ENCODE measurements at places on chromosomes 6 and 20.

- peak; percentile 97 for DNase-seq
Observed at GRCh38 chr6:36423101-36423824, 19.4 kb downstream of the PXT1 start.

- DNase-seq: peak; percentile 9
Observed at GRCh38 chr6:107670792-107671199, 153.3 kb downstream of the SCML4 start.

- DNase-seq: no peak
Observed at GRCh38 chr6:101517632-101518031, 124.1 kb downstream of the GRIK2 start.

DNA sequence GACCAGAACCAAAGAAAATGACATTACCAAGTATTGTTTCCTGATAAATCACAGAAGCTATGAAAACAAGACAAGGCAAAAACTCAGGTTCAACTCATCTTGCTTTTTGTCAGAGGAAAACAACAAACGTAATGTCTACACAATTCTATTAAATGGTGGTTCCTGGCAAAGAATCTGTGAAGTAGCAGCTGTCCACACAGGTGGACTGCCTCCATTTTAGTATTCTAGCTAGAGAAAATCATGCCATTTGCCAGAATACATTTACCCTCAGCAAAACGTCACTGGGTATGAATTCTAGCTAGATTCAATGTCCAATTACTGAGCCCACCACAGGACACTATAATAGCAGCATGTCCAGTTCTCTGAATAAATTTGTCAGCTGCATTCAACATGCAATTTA, 125.4 kb downstream of the ADGRB3 start:
- DNase-seq: no peak

DNA sequence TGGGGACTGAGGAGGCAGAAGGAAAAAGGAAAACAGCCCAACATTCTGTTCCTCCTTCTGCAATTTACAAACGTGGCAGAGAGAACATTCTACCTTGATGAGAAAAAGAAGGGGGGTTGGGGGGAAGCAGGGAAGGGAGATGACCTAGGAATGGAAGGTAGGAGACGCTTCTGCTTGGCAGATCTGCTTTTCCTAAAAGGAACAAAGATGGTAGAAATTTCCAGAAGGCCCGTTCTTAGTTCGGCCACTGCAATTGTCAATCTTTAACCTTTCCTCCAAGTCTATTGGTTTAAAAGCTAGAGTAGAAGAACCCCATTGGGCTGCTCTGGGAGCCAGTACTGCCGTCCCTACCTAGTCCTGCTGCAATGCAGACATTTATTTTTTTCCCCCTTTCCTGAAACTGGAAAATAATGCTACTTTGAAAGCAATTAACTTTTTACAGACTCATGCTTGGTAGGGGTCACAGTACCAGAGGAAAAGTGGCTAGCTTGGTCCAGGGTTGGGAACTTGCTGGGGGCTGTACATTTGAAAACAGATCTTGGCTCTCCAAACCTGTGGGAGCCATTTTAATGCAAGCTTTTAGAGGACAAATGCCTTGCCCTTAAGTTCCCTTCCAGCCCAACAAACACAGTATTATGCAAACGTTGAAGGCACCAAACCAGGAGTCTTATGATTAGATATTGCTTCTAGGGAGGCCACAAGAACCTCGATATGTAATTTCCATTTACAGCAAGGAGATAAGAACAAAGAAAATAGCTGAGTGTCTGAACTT, 2.6 kb downstream of the ZMYND8 start:
- no peak for DNase-seq

DNA sequence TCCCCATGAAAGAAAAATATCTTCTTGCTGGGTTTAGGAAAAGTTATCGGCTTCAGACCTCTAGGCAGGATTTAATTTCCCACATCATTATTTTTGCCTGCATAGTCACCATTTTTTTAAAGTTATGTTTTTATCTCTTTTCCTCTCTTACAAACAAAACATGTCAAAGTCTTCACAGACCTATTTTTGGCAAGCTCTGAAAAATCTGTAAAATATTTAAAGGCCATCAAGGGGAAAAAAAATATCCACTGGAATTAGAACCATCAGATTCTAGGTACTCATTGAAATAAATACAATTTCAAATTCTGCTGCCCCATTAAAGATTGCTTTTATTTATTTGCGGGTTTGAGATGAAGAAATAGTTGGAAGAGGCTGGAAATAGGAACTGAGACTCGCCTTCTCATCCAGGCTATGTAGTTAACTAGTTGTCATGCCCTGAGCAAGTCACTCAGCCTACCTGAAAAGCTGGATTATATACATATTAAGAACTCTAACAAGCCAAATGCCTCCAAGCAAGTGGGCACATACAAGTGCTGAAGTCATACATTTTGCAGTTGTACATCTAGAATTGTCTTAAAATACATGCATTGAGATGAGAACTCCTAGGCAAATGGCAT, 101.7 kb upstream of the SASH1 start:
- no peak for DNase-seq

DNA sequence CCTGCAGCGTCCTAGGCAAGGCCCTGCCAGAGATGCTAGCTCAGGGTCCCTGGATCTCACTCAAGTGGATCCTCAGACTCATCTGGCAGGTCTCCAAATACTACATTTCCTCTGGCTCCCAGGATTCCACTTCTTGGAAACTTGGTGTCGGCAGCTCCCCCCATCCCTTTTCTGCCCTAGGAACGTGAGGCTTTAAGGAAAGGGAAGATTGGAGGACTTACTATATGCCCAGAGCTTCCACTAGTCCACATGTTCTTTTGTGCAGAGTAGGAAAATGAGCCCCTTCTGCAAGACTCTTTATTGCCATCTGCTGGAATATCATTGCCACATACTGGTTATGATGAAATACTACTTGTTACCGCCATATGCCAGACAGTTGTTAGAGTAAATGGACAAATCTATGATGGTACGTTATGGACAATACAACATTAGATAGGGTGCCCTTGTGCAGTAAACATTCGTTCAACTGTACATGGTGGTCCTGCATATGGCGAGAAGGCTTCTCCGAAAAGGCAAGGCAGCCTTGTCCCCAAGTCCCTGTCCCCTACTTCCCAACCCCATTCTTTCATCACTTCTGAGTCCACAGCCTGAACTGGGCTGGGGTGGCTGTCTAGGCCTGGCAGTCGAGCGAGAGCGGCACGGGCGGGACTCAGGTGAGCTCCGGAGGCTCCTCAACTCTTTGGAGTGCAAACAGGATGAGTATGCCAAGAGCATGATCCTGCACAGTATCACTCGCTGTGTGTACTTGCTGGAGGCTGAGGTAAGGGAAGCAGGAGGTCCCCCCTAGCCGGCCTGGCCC, 780 bp downstream of the ARMC12 start:
- peak; percentile 71 for DNase-seq

- no peak for DNase-seq
Observed at GRCh38 chr20:4483486-4483885, 238.2 kb upstream of the PRND start.

GRCh38 chr6:50815436-50816114, 3.1 kb upstream of the TFAP2B start:
- DNase-seq: no peak

DNA sequence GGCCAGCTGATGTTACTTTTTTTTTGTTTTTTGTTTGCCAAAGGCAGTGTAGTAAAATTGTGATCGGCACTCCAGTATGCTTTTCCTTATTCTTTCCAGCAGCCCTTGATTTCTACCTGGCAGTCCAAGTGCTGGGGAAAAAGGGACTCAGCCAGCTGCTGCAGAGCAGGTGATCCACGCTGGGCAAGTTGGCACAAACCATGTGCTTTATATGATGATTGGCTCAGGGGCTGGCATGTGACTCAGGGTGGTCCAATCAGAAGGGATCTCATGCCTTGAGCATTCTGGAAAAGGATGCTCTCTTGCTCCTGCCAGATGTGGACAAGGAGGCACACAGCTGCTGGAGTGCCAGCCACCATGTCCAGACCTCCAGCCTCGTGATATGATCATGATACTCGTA, 54.5 kb downstream of the SULF2 start:
- DNase-seq: no peak

GRCh38 chr20:56930876-56931275, 301.8 kb downstream of the TFAP2C start:
- DNase-seq: no peak

DNA sequence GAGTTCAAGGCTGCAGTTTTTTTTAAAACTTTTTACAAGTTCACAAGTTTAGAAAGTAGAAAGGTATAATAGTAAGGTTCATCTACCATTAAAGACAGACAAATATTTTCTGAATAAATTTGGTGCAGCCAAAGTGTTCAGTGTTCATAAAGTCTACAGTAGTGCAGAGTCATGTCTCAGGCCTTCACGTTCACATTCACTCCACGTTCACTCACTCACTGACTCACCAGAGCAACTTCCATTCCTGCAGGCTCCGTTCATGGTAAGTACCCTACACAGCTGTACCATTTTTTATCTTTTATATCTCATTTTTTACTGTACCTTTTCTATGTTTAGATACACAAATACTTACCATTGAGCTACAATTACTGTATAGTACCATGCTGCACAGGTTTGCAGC, 67.6 kb downstream of the B4GALT5 start:
- DNase-seq: no peak

DNA sequence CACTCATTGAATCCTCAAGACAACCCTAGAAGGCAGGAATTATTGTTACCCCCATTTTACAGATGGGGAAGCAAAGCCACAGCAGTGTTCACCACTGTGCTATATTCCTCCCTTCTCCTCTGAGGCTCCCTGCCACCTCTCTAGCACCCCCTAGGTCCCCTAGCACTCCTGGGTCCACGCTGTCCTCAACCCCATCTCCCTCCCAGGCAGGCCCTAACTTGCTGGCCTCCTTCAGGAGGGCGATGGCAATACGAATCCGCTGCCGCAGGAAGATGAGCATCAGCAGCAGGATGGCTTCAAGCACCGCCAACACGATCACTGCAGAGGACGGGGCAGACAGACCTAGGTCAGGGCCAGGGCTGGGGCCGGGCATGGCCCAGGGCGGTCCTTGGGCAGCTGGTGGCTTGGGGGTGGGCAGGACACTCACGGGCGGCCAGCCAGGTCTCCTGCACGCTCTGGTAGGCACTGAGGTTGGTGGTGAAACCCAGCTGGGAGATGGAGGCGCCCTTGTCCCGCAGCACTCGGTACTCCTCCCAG, 7.8 kb upstream of the NEU1 start:
- DNase-seq: no peak

DNA sequence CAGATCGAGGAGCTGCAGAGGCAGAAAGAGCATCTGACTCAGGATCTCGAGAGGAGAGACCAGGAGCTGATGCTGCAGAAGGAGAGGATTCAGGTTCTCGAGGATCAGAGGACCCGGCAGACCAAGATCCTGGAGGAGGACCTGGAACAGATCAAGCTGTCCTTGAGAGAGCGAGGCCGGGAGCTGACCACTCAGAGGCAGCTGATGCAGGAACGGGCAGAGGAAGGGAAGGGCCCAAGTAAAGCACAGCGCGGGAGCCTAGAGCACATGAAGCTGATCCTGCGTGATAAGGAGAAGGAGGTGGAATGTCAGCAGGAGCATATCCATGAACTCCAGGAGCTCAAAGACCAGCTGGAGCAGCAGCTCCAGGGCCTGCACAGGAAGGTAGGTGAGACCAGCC, 26.2 kb downstream of the C20orf173 start:
- DNase-seq: no peak

DNA sequence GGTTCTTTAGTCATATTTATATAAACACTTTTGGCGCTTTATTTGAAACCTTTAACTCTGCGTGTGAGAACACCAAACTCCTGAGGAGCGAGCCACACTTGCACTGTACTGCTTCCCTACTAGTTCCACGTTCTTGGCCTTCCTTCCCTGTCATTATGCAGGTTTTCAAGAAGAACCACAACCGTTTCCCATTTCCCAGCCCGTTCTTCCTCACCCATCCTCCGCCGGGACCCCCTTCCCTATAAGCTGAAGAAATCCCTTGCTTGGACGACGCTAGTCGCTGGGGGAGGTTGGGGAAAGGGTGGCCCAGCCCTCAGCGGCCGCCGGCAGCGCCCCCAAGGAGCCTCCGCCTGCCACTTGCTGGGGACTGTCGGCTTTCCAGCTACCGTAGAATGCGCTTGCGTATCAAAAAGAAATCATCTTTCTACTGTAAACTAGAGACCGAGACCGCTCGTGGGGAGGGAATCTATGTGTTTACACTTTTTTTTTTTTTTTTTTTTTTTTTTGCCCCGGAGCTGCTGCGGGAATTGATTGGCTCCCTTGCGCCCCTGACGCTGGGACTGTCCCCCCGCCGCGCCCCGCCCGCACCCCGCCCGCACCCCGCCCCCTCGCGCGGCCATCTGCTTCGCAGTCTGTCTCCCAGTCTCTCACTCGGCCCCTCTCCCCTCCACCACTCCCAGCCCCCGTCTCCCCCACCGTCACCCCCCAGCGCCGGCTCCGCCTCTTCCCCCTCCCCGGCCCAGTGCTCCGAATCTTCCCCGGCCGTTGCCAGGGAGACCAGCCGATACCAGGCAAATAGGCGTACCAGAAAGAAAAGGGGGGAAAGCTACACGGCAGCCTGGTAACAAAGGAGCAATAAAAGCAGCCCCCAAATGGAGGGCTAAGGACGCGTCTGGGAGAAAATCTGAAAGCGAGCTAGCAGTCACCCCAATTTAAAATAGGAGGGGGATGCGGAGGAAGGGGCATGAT, 2.3 kb upstream of the MARCKS start:
- DNase-seq: no peak

- DNase-seq: no peak
Observed at GRCh38 chr6:96940322-96940721, 15.8 kb downstream of the KLHL32 start.

DNA sequence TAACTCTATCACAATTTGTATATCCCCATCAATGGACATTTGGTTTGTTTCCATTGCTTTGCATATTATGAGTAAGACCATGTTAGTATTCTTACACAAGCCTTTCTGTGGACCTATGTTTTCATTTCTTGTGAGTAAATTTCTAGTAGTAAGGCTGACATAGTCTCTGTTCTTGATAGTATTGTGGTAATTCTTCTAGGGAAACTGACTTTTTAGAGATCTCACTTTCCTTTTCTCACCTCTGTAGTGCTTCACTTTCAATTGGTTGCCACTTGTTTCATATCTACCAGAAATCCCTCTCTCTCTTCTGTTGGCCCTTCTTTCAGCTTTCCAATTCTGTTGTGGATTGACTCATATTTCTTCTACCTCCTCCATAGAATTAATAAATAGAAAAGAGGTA, 8.5 kb downstream of the ISM1 start:
- DNase-seq: no peak

GRCh38 chr6:155256122-155256795, 7.6 kb upstream of the CLDN20 start:
- DNase-seq: no peak

DNA sequence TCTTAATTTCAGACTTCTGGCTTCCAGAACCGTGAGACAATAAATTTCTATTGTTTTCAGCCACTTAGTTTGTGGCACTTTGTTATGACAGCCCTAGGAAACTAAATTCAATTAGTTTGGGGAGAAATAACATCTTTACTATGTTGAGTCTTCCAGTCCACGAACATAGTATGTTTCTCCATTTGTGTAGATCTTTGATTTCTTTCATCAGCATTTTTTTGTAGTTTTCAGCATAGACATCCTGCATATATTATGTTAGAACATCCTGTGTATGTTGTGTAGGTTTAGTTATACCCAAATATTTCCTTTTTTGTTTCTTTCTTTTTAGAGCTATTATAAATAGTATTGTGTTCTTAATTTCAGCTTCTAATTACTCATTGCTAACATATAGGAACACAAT, 18.0 kb upstream of the HMGA1 start:
- DNase-seq: no peak

Measured in CD4-positive, alpha-beta T cell treated with Interleukin-6 at 100 ng/mL for 8 hours (primary cell).